CD4-positive, CD25-positive, alpha-beta regulatory T cell (primary cell): ENCODE measurements at places on chromosomes 6 and 20. TPM values are rescaled to one million over a fixed set of nuclear protein-coding genes. Genes with fewer than 3 reads are reported as not detected.

The KCNG1 gene
- not detected for total RNA-seq

The RPP21 gene
- 38.7 TPM for total RNA-seq

The KCNS1 gene
- total RNA-seq, result not detected

The SLC17A2 gene
- not detected for total RNA-seq

- peak; percentile 6 for DNase-seq
- peak overlapping the region; percentile 83 for H3K4me3 ChIP-seq
- peak overlapping the region; percentile 83 for H3K27ac ChIP-seq
Measured at GRCh38 chr6:135014353-135014832, 40.2 kb downstream of the HBS1L start.

DNA sequence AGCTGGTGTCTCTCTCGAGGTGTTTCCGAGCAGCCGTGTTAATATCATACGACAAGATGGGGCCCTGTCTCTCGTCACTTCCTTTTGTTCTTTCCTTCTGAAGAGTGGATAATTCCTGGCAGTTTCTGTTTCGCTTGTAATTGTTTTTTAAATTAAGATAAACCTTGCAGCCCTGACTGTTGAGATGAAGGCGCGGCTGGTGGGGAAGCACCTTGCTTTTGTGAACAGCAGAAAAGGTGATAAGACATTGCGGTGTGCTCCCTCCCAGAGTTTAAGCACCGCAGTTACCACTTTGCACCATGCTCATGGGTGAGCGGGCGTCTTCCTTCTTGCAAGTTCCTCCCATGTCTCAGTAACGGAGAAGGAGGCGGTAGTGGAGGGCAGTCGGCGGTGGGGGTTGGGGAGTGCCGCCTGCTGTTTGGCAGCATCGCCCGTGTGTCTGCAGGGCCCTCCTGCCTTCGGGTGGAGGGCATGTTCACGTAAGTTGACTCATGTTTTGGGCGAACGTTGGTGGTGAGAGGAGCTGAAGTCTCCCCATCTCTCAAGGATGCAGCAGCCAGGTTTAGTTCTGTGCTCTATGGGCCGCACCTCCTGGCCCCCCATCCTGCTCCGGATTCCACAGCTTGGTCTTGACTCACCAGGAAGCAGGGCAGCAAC, 345.9 kb downstream of the TAF4 start:
- DNase-seq, result peak; percentile 33
- no peaks in the 10 kb centered on the region for H3K27me3 ChIP-seq
- peak overlapping the region; percentile 44 for H3K27ac ChIP-seq

DNA sequence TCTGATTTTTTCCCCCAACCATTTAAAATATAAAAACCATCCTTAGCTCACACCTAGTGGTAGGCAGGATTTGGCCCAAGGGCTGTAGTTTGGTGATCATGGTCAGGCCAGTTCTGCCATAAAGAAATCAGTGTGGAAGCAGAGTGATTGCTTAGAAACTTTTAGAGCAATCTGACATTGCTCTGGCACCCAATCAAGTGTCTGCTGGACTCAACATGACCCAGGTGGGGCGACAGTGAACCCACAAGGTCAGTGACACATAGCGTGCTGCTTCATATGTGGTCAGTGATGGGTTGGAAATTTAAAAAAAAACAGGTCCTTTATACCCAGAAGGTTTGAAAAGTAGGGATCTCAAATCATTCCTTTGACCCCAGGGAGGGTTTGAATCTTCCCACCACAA, 107.9 kb downstream of the BANF2 start:
- no peaks in the 10 kb centered on the region for H3K27me3 ChIP-seq
- no peak for DNase-seq
- no peaks in the 10 kb centered on the region for H3K4me1 ChIP-seq
- no peaks in the 10 kb centered on the region for H3K36me3 ChIP-seq
- H3K4me3 ChIP-seq, result no peak overlapping the region
- no peak overlapping the region for H3K27ac ChIP-seq

DNA sequence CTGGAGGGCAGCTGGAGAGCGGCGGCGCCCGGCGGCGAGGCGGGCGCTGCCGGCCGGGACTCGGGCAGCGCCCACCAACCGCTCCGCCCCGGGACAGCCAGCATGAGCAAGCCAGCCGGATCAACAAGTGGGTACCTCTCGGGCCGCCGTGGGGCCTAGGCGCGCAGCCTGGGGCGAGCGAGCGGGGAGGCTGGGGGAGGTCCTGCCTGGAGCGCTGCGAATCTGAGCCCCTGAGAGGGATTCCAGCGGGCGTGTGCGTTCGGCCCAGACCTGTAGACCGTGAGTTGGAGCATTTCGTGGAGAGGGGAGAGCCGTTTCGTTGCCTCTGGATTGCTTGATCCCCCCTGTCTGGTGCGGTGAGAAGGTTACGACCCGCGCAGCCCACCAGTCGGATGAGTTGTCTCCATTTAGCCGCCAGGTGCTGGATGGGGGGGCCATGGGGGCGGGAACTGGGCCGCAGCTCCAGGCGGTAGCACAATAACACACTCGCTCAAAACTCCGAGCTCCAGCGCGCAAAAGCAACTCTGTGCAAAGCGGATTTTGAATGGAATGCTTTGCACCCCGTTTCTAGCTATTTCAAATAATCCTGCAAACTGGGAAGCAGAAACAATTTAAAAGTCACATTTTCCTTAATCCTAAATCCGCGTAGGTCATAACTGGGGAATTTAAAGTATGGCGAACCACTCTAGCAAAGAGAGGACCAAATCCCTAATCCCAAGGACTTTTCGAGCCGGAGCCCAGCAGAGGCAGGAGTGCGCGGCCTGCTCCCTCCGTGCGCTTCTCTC, 1.0 kb downstream of the NR2E1 start:
- peaks cover 42% of the 10 kb centered on the region for H3K27me3 ChIP-seq
- no peak overlapping the region for H3K27ac ChIP-seq
- DNase-seq, result no peak
- no peak overlapping the region for H3K4me3 ChIP-seq
- H3K4me1 ChIP-seq, result peaks cover 59% of the 10 kb centered on the region

GRCh38 chr6:22073516-22074198, 223.2 kb downstream of the PRL start:
- H3K4me3 ChIP-seq, result no peak overlapping the region
- no peaks in the 10 kb centered on the region for H3K27me3 ChIP-seq
- DNase-seq, result no peak
- H3K36me3 ChIP-seq, result no peaks in the 10 kb centered on the region

DNA sequence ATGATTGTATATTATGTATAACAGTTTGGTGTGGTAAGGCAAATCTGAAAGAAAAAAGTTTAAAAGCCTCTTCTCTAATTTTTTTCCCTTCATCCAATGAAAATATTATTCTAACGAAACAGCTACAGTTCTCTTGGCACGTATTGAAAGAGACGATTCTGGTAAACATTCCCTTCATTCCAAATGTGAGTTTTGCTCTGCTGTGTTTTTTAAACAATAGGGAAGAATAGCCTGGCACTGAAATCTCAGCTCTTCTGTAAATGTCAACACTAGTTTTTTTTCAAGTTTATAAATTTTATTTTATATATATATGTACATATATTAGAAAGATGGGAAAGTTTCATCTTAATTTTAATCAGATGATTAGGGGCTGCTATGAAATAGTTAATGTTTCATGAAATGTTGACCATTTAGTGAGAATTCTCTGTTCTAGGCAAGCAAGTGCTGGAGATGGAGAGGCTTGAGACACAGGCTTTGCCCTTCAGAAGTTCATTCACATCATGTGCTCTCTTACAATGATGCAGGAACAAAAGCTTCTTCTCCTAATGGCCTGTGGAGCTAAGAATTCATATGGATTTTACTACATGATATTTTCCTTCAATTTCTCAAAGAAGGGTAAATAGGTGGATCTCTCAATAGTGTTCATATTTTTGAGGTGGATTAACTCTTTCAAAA, 4.1 kb downstream of the PAQR8 start:
- H3K27me3 ChIP-seq, result no peaks in the 10 kb centered on the region
- H3K36me3 ChIP-seq, result peaks cover 21% of the 10 kb centered on the region
- no peak overlapping the region for H3K27ac ChIP-seq
- no peak for DNase-seq
- no peak overlapping the region for H3K4me3 ChIP-seq
- H3K4me1 ChIP-seq, result peaks cover 36% of the 10 kb centered on the region

GRCh38 chr6:100447900-100448748, 16.6 kb downstream of the SIM1 start:
- H3K27me3 ChIP-seq, result peaks cover 73% of the 10 kb centered on the region
- no peak for DNase-seq
- H3K4me1 ChIP-seq, result peaks cover 10% of the 10 kb centered on the region
- no peak overlapping the region for H3K27ac ChIP-seq

GRCh38 chr6:119960456-119960855, 610.9 kb upstream of the MAN1A1 start:
- DNase-seq, result no peak
- H3K4me1 ChIP-seq, result no peaks in the 10 kb centered on the region
- H3K27ac ChIP-seq, result no peak overlapping the region
- no peaks in the 10 kb centered on the region for H3K27me3 ChIP-seq
- H3K4me3 ChIP-seq, result no peak overlapping the region
- H3K36me3 ChIP-seq, result no peaks in the 10 kb centered on the region

- H3K36me3 ChIP-seq, result no peaks in the 10 kb centered on the region
- no peak for DNase-seq
- peaks cover 22% of the 10 kb centered on the region for H3K27me3 ChIP-seq
- peaks cover 14% of the 10 kb centered on the region for H3K4me1 ChIP-seq
- no peak overlapping the region for H3K27ac ChIP-seq
Measured at GRCh38 chr20:43508604-43509040, 1.1 kb downstream of the L3MBTL1 start.
